ENCODE measurements at places on chromosomes 12 and 14.

DNA sequence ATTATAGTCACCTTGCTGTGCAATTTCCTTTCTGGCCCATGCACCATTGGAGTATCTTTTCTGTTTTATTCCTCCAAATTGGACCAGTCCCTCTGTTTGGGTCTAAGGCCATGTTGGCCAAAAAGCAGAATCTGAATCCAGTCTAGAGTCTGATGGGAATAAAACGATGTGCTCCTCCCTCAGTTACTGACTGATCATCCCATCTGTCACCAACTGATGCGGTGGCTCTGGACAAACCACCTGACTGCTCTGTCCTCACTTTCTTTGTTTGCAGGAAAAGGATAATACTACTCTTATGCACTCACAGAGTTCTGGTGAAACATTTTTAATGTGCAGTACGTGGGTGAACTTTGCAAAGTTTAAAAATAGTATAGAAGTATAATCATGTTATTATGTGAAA, 120.2 kb upstream of the HIF1A start:
- DNase-seq = no peak

DNA sequence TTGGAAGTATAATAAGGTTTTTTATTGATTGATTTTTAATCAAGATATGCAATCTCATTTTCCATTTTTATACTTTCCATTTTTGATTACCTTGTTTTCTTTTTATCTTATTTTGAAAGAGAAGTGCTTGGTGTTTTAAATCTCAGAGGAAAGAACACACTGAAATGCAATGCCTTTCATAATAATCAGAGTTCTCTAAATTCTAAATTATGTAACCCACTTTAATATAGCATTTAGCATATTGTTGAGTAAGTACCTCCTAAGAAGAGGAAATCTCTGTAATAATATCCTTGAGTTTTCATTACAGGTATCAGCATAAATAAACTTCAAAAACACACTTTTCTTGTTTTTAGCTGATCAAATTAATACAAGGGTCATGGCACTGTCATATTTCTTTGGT, 96.9 kb downstream of the GTF2A1 start:
- DNase-seq = no peak

DNA sequence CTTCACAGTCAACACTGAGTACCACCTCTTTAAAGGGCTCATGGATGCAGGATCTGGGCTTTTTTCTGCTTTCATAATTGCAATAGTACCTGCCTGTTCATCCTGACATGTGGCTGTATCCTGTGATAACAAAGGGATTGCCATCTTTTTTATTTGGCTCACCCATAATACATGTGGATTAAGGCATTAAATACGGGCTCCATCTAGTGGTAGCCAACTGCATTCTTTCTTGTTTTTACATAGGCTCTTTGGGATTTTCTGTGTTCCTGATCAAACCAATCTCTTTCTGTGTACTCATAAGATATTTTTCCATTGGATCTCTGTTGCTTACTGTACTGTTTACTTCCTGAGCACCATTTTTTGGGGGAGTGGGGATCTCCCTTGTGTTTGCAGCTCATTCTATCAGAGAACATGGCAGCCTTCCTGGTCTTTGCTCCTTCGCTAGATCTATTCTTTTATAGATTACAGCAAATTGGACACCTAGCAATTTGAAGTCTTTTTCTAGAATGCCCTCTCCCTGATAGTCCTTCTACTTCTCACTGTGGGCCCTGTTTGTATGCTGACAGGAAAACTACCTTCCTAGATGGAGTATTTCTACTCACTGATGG, 723.4 kb upstream of the MDGA2 start:
- no peak for DNase-seq

DNA sequence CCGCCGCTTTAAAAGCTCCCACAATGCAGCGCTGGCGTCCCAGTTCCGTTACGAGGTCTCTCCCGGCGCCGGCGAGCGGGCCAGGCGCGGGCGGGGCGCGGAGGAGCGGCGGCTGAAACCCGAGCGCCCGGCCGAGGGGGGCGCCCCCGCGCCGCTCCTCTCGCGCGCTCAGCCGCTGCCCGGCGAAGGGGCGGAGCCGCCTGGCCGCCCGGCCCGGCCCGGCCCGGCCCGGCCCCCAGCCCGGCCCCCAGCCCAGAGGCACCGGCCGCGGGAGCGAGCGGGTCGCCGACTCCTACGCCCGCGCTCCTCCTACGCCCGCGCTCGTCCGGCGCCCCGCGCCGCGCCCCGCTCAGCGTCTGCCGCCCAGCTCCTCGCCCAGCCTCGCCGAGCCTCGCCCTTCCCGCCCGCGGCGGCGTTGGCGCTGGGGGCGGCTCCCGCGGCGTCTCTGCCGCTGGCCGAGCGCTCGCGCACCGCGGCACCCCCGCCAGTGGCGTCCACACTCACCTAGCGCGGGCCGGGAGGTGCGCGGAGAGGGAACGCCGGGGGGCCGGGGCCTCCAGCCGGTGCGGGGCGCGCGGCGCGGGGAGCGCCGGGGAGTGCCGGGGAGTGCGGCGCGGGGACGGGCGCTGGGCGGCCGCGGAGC, at the start of gene RASSF8:
RASSF8 (plus strand) TSS at position 255 of the 643 bp plus-strand sequence. CDS start 96,662 bp downstream, outside the sequence.
- DNase-seq = no peak

DNA sequence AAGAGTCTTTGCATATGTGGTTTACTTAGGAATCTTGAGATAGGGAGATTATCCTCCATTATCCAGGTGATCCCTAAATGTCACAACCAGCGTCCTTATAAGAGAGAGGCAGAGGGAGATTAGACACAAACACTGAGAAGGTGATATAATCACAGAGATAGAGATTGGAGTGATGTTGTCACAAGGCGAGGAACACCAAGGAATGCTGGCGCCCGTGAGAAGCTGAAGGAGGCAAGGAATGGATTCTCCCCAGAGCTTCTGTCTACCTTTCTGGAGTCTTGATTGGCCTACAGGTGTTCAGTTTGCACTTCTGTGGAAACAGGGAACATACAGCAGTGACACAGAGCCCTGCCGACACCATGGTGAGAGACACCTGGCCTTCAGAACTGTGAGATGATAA, 101.6 kb downstream of the ANO4 start:
- DNase-seq = no peak

- DNase-seq = no peak
Observed at GRCh38 chr12:15682826-15683225, 106.4 kb downstream of the EPS8 start.

DNA sequence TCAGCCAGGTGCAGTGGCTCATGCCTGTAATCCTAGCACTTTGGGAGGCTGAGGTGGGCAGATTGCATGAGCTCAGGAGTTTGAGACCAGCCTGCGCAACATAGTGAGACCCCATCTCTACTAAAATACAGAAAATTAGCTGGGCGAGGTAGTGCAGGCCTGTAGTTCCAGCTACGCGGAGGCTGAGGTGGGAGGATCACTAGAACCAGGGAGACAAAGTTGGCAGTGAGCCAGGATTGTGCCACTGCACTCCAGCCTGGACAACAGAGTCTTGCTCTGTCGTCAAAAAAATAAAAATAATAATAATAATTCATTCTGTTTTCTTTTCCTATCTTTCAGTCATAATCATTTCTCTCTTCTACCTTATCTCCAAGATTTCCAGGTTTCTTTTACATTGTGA, 48.6 kb upstream of the USP44 start:
- no peak for DNase-seq

- DNase-seq = no peak
Observed at GRCh38 chr14:96783915-96784224, 13.3 kb upstream of the VRK1 start.

DNA sequence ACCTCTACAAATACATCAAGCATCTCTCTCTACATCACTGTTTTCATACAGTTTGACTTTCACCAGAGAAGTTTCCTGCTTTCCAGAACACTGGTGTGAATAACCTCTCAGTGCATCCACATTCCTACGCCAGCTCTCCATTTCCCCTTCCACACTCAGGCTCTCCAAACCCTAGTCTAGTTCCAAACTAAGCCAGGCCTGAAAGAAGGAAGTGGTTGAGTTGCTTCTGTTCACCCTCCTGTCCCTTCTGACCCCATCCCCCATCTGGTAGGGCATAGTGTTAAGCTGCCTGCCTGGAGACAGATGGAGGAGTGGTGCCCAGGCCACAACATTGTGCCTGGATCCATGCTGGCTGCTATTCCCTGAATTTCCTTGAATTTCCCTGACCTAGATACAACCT, 132.4 kb downstream of the GPR65 start:
- no peak for DNase-seq

DNA sequence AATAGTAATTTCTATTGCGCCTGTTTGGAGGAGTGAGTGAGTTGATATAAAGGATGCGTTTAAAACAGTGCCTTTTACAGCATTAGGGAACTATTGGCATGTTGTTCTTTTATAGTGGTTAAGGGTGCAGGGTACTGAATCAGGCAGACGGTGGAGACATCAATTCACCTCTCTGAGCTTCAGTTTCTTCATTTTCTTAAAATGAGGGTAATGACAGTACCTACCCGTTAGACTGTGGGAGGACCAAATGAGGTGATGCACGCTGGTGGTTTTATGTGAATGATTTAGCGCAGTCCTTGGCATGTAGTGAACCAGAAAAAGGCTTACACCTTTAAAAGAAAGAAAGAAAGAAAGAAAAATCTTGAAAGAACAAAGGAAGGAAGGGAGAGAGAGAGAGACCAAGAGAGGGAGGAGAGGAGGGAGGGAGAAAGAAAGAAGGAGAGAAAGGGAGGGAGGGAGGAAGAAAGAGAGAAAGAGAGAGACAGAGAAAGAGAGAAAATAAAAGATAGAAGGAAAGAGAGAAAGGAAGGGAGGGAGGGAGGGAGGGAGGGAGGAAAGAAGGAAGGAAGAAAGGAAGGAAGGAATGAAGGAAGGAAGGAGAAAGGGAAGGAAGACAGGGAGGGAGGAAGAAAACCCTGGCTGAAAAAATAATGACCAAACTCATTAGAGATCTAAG, 22.2 kb upstream of the CCND2 start:
- no peak for DNase-seq

- DNase-seq = no peak
Observed at GRCh38 chr14:104343294-104343625, 204.9 kb downstream of the KIF26A start.

DNA sequence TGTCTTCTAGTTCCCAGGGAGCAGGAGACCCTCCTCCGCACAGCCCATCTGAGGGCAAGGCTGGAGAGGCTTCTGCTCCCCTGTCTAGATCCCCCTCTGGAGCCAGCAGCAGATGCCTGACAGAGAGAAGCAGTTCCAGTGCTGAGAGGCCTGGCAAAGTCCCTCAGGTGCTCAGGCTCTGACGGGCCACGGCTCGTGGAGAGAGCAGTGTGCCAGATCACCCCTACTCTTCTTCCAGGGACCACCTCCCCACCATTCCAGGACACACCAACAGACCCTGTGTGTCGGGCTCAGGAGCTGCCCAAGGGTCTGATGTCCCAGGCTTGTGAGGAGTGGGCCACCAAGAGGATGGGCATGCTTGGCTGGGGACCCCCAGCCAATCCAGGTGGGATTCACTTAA, 22.5 kb upstream of the C14orf180 start:
- DNase-seq = no peak

DNA sequence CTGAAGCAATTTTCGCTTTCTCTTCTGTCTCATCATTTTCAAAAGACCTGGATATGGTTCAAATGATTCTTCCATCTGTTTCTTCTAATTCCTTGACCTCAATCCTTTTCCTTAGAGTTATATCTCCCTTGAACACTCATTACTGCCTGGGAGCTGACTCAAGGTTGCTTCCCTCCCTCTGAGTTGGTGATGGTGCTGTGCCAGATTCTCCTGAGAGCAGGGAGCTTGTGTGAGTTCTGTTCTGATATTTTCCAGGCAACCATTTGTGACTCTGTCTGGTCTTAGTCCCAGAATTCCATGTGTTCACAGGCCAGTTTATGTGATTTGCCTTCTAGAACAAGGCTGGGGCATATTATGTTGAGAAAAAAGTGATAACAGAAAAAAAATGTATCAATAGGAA, 505.1 kb upstream of the SYT1 start:
- no peak for DNase-seq

DNA sequence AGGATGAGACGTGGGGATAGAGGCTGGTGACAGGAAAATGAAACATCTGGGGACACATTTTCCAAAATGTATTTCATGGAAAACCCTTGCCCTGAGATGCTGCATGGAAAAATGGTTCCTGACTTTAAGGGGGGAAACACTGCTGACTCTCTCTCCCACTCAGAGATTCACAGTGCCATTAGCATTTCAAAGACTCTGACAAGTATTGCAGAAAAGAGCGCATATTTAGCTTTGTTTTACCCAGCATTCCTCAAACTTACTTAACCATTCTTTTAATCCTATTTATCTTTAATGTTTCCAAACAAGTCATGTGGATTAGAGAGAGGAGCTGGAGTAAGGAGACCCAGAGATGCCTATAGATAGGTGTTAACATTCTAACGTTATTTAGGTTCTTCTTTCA, 141.8 kb upstream of the DYRK2 start:
- no peak for DNase-seq

- peak; percentile 14 for DNase-seq
Observed at GRCh38 chr12:18320036-18320617, 58.8 kb downstream of the PIK3C2G start.

- no peak for DNase-seq
Observed at GRCh38 chr12:39413836-39414771, 28.8 kb downstream of the KIF21A start.

- no peak for DNase-seq
Observed at GRCh38 chr12:120488057-120488640, 7.8 kb upstream of the DYNLL1 start.

DNA sequence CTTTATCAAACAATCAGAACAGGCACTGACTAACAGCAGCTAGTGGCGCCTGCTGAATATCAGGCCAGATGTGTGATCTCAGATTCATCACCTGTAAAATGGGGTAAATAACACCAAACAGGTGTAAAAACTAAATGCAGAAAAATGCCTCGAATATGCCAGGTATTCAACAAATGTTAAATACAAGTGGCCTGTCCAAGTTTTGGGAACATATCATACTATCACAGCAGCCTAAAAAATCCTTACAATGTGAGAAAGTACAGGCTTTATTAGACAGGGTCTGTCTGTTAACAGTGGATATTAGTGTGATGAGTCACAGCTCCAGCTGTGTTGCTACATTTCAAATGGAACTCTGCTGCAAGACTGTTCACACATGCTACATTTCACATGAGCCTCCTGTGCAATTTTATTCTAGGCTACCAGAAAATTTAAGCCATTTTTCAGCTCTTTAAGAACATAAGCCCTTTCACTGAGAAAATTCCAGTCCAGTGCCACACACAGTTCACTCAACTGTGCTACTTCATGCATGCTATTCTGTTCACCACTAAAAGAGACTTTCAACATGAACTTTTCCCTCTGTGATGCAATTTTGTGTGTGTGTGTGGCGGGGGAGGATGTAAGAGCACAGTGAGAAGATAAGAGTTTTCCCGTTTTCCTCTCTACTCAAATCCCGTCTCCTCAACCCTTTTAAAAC, 56.7 kb downstream of the MSRB3 start:
- no peak for DNase-seq

GRCh38 chr12:4956054-4956453, 46.3 kb downstream of the KCNA1 start:
- DNase-seq = no peak

All from left renal pelvis (tissue), 4 donors.